ENCODE measurements at places on chromosomes 3 and 15.

DNA sequence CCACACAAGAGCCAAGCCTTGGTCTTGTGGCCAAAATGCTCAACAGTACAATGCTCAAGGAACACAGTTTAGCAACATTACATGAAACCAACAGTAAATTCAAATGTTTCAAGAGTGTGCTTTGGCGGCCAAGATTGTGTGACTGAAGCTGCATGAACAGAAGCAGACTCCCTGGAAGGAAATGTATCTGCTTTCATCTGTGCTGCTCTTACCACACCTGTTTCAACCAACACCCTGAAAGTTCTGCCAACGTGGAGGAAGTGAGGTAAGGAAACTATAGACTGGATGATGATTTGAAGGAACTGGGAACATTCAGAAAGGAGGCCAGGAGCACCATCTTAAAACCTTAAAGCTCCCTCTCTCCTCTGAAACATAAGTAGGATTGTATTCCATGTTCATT is 55.7 kb downstream of the MB21D2 start:
- no peak for DNase-seq

DNA sequence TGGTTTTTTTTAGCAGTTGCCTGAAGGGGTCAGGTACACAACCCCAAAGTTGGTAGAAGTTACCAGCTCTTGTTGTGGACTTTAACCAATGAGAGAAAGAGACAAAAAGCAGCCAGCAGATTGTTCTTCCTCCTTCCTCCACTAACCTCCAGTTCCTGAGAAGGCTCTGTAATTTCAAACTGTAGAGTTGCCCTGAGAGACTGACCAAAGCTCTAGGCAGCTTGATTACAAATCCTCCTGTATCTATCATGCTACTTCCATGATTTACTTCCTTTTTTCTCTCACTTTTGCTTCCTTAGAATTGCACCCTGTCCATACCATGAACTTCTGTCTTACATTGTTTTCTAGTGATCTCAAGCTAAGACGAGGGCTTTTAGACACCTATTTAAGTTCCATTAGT is 29.2 kb downstream of the NSUN3 start:
- DNase-seq: no peak

GRCh38 chr3:4907643-4908432 is 71.4 kb upstream of the BHLHE40 start:
- no peak for DNase-seq

GRCh38 chr3:155386919-155387318 is 93.4 kb upstream of the STRIT1 start:
- DNase-seq: no peak

GRCh38 chr15:75454471-75455378 is 3.2 kb upstream of the SIN3A start:
- peak; percentile 76 for DNase-seq

- peak; percentile 36 for DNase-seq
These were observed 144.1 kb downstream of the VPS13C start for GRCh38 chr15:61916104-61916503.

DNA sequence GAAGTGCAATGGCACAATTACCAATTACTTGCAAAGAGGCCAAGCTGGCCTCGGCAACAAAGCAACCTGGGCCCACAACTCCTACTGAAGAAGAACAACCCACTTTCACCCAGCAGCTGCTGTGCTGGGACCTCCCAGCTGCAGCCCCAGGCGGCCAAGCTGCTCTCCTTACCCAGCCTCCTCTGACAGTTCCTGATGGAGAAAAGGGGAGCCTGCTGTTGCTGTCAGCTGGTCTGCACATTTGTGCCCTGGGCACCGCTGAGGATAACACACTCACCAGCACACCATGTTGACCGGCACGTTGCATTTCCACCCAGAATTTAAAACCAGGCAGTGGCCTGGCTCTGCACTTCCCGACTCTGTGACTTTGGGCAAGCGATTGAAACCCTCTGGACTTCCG is 33.6 kb downstream of the SSUH2 start:
- DNase-seq: no peak

DNA sequence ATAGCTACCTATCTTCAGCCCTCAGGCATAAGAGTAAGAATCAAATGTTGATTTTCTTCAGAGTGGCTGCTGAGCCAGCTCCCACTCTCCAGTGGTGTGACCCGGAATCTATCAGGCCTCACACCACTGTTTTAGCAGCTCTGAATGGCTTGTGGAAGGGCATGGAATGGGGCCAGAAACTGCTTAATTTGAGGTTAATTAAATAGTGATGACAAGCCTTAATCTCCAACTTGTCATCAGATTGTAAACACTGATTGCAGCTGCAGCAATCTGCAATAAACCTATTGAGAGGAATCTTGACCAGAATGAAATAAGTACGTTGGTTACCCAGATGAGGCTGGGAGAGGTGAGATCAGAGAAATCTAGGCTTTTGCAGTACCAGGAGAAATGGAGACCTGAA is 317.4 kb downstream of the FHIT start:
- no peak for DNase-seq

DNA sequence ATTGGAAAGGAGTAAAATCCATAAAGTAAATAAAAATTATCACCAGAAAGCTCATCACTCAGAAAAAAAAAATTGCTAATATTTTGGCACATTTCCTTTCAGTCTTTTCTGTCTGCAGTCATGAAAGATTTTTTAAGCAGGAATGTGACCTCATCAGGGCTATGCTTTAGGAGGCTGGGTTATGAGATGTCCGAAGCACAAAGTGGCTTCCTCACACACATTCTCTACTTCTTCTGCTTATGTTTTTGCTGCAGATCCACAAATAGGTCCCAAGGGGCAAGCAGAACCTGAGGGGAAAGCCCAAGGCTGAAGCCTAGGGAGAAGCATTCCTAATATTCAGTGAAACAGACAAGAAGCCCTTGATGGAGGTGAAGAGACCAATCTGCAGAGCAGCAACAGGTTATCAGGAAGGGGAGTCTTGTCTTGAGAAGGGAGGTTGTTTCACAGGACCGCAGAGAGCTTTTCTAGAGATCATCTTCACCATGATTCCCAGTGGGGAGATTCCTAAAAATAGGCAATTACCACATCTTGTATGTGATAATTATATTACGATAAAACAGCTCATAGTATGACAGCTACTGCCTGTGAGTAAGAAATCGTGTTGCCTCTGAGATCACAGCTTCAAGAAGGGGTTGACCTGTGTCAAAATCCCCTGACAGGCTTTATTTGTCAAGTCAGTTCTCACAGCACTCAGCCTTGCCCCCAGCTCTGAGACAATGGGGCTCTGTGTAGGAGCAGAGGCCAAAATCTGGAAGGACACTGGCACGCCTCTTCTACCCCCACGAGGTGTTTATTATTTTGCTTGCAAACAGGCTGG is 60.5 kb downstream of the IGF2BP2 start:
- peak; percentile 35 for DNase-seq

DNA sequence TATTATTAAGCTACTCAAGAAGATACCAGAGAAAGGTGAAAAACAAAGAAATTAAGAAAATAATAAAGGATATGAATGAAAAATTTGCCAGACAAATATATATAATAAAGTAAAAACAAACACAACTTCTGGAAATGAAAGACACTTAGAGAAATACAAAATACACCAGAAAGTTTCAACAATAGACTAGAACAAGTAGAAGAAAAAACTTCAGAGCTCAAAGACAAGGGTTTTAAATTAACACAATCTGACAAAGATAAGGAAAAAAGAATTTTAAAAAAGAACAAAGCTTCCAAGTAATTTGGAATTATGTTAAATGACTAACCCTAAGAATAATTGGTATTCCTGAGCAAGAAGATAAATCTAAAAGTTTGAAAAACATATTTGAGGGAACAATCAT is 135.3 kb downstream of the PLCH1 start:
- no peak for DNase-seq

- DNase-seq: no peak
These were observed 4.6 kb downstream of the CIDEC start for GRCh38 chr3:9875448-9875847.

GRCh38 chr3:15815696-15816095 is 17.9 kb upstream of the ANKRD28 start:
- peak; percentile 45 for DNase-seq

All from GM03348 (cell line).